Heart left ventricle (tissue), 16 donors: ENCODE measurements at places on chromosomes 7 and 10. TPM values are rescaled to one million over a fixed set of nuclear protein-coding genes. Genes with fewer than 3 reads are reported as not detected.

MYL7 gene
- 4,037 TPM for total RNA-seq

DNA sequence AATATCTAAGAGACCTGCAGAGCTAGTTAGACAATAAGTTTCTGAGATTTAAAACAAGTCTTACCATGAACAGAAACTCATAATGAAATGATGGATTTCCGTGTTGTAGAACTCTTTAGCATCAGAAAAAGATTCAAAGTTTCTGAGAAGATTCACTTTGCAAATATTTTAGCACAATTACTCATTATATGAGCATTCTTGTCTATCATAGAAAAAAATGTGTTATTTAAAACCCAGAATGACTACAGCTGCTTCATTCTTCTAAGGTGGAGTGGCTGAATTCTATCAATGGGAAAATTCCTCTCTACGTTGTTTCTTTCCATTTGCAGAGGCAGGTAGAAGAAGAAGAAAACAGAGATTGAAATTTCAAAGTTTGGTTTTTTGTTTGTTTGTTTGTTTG, 21.0 kb upstream of the RALA start:
- H3K27ac ChIP-seq = no peak overlapping the region
- no peaks in the 10 kb centered on the region for H3K27me3 ChIP-seq
- H3K36me3 ChIP-seq = no peaks in the 10 kb centered on the region
- no peak overlapping the region for H3K4me3 ChIP-seq

SLC26A5 gene
- total RNA-seq = not detected

GRCh38 chr7:144468990-144469732, 65.7 kb upstream of the NOBOX start:
- no peaks in the 10 kb centered on the region for H3K36me3 ChIP-seq
- no peaks in the 10 kb centered on the region for H3K4me1 ChIP-seq
- no peaks in the 10 kb centered on the region for H3K27me3 ChIP-seq

CALHM2 gene
- total RNA-seq = 10.2 TPM

GRCh38 chr10:50629495-50630122, 5.9 kb upstream of the SGMS1 start:
- DNase-seq = no peak
- peaks cover 12% of the 10 kb centered on the region for H3K36me3 ChIP-seq
- peaks cover 8% of the 10 kb centered on the region for H3K4me1 ChIP-seq
- H3K27me3 ChIP-seq = no peaks in the 10 kb centered on the region

DNA sequence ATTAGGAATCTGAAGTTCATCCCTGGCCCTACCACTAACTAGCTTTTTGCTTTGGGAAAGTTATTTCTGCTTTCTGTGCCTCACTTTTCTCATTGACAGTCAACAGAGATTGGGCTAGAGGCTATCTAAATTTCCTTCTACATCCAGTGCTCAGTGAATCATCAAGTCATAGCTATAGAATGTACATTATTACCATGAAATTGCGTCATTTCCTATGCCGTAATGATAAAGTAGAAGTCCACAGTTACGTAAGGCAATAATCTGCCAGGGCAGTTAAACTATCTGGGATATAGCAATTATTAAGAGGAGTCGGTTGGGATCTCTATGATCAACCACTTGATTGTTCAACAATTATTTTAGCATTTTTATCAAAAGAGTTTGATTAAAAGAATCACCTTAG, 64.4 kb downstream of the ITGB8 start:
- H3K4me3 ChIP-seq = no peak overlapping the region
- H3K27ac ChIP-seq = no peak overlapping the region
- H3K27me3 ChIP-seq = no peaks in the 10 kb centered on the region
- no peaks in the 10 kb centered on the region for H3K4me1 ChIP-seq
- no peak for DNase-seq

GRCh38 chr7:96299496-96299895, 22.4 kb downstream of the SLC25A13 start:
- DNase-seq = no peak
- H3K4me1 ChIP-seq = no peaks in the 10 kb centered on the region
- peaks cover 22% of the 10 kb centered on the region for H3K36me3 ChIP-seq
- H3K27ac ChIP-seq = no peak overlapping the region
- no peak overlapping the region for H3K4me3 ChIP-seq
- H3K27me3 ChIP-seq = no peaks in the 10 kb centered on the region

- H3K4me1 ChIP-seq = no peaks in the 10 kb centered on the region
- DNase-seq = no peak
- H3K27ac ChIP-seq = no peak overlapping the region
- H3K27me3 ChIP-seq = no peaks in the 10 kb centered on the region
- H3K4me3 ChIP-seq = no peak overlapping the region
These were observed 30.6 kb upstream of the MYL10 start for GRCh38 chr7:101659706-101660105.

- H3K36me3 ChIP-seq = no peaks in the 10 kb centered on the region
- H3K4me3 ChIP-seq = no peak overlapping the region
- H3K4me1 ChIP-seq = no peaks in the 10 kb centered on the region
- H3K27me3 ChIP-seq = no peaks in the 10 kb centered on the region
- DNase-seq = no peak
These were observed 53.0 kb downstream of the IMMP2L start for GRCh38 chr7:111509288-111509687.

- H3K27ac ChIP-seq = no peak overlapping the region
- no peak for DNase-seq
- no peaks in the 10 kb centered on the region for H3K27me3 ChIP-seq
- H3K36me3 ChIP-seq = no peaks in the 10 kb centered on the region
- no peak overlapping the region for H3K4me3 ChIP-seq
These were observed 253.3 kb downstream of the SEMA3A start for GRCh38 chr7:83941300-83941699.

ADCYAP1R1 gene
- 2.5 TPM for total RNA-seq

PRPS1L1 gene
- total RNA-seq = not detected

GRCh38 chr10:113126229-113127201, 176.5 kb downstream of the TCF7L2 start:
- H3K27me3 ChIP-seq = no peaks in the 10 kb centered on the region
- peak; percentile 79 for DNase-seq
- H3K36me3 ChIP-seq = no peaks in the 10 kb centered on the region
- peak overlapping the region; percentile 34 for H3K4me3 ChIP-seq

CYP3A7 gene
- not detected for total RNA-seq
